ENCODE measurements at places on chromosomes 5 and 9. TPM values are rescaled to one million over a fixed set of nuclear protein-coding genes. Genes with fewer than 3 reads are reported as not detected.

Gene PTRH1
- 12.5 TPM for total RNA-seq

GRCh38 chr5:137095597-137095996, 403.5 kb downstream of the SPOCK1 start:
- no peak for DNase-seq

DNA sequence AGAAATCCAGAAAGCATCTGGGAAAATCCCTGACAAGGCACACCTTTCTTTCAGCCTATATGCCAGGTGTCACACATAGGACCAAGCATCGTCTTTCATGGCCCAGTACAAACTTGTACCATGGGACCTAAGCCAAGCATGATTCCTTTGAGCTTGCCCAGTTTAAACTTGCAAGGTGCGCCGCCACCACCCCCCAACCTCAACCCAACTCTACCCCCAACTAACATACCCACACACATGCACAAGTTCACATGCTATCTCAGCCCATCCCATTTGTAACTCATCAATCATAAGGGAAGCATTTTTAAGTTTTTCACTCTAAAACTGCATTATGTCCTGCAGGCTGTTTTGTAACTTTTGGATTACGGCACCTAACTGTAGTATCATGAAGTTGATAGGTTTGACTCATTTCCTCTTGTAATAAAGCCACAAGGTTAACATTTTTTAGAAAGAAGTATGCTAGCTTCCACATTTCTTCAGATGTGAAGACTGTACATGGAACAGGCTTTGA, 145.9 kb upstream of the FST start:
- DNase-seq, result no peak

GRCh38 chr5:123209502-123210027, 120.5 kb downstream of the PRDM6 start:
- no peak for DNase-seq

GRCh38 chr5:84715091-84715490, 330.4 kb upstream of the EDIL3 start:
- DNase-seq, result no peak

GRCh38 chr5:122463221-122463620, 151.2 kb downstream of the SNCAIP start:
- DNase-seq, result no peak

DNA sequence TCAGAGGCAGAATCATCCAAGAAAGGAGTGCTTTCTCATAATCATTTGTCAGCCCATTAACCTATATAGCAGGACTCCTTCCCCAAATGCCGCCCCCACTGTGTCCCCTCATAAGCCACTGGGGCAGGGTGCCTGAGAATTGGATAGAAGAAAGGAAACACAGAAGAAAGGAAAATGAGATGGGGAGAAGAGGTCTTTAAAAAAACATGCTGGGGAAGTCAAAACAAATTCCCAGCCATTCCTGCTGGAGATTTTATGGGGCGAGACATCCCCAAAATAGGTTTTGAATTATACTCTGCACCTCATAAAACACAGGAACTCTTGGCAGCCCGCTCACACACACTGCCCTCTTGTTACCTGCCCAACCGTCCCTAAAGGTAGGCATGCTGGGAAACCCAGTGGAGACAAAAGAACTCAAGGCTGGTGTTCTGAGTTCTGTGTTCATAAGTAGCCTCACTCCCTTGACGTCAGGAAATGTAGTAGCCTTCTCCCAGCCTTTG, 19.7 kb downstream of the ASTN2 start:
- no peak for DNase-seq

DNA sequence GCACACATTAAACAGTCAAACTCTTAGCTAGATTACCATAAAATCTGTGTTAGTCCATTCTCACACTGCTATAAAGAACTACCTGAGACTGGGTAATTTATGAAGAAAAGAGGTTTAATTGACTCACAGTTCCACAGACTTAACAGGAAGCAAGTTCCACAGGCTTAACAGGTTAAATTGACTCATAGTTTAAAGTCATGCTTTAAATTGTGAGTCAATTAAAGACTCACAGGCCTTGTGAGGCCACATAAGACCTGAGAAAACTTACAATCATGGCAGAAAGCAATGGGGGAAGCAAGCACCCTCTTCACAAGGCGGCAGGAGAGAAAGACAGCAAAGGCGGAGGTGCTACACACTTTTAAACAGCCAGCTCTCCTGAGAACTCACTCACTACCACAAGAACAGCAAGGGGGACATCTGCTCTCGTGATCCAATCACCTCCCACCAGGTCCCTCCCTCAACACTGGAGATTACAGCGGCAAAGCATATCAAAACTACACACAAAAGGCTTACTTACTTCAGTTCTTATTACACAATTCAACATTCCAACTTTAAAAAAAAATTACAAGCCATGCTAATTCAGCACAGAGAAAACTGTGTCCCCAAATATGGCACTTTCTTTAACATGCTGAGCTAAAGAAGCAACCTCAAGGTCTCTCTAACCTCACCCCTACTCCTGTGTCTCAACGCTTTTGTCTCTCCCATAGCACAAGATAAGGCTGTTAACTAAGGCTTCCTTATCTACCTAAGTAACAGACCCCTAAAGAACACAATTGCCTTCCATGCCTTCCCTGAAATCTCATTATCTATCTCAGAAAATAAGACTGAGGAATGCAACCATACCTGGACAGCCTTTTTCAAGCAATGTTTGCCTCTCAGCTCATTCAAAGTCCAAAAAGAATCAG, 805.1 kb downstream of the NR2F1-AS1 start:
- DNase-seq, result no peak

DNA sequence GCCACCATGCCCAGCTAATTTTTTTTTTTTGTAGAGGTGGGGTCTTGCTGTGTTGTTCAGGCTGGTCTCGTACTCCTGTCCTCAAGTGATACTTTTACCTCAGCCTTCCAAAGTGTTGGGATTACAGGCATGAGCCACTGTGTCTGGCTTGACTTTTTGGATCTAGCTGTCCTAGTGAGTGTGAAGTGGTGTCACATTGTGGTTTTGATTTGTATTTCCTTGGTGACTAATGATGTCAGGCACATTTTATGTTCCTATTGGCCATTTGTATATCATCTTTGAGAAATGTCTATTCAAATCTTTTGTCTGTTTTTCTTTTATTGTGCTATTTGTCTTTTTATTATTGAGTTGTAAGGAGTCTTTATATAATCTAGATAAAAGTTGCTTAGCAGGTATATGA, 53.5 kb upstream of the MCCC2 start:
- DNase-seq, result no peak

Gene SOWAHA
- total RNA-seq, result 6.8 TPM

- DNase-seq, result no peak
Observed at GRCh38 chr5:3827624-3828023, 232.0 kb downstream of the IRX1 start.

DNA sequence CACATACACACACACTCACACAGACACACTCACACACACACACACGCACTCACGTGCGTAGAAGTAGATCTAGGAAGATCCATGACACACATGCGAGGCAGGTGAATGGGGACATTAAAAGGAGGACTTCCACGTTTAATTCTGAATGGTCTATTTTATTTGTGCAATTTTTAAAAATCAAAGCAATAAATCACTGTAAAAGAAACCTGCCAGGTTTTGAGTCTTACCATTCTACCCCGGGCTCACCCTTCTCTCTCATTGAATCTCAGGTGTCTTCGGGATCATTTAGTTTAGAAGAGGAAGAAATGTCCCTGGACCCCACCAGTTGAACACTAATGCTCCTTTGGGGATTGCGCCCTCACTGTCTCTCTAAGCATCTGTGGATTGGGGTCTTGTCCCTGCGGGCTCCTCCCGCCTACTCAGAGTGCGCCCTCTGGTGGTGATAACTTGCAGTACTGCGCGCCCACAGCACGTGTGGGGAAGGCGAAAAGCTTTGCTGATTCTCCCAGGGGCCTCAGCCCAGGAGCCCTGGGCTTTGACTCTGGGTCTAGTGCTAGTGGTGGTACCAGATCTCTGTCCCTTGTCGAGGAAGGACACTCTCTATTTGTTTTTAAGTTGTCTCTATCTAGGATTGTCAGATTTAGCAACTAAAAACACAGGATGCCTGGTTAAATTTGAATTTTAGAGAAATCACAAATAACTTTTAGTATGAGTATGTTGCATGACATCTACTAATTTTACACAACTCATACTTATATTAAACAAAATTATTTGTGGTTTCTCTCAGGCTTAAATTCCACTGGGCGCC, 34.8 kb downstream of the BOD1 start:
- no peak for DNase-seq

Gene TMEM232
- total RNA-seq, result 5.7 TPM

GRCh38 chr5:138275379-138275782, 960 bp upstream of the GFRA3 start:
- no peak for DNase-seq

GRCh38 chr9:119559056-119559455, 189.8 kb upstream of the BRINP1 start:
- DNase-seq, result no peak

Gene CMYA5
- 33.4 TPM for total RNA-seq

DNA sequence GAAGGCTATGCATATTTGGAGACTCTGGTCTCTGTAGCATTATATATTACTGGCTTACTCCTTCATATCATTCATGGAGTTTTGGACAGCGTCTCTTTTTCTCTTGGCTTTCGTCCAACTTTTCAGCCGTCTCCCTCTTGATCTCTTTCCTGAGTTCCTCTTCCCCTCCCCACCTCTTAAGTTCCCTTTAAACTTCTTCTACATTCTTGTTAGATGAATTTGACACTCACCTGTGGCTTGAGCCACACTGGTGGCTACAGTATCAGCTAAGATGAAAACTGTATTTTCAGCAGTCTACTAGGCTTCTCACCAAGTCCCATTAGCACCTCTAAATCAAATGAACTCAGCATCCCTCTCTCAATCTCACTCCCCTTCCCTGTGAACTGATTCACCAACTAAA, 128.1 kb downstream of the STARD4 start:
- no peak for DNase-seq

GRCh38 chr5:123937230-123937629, 425.3 kb downstream of the CSNK1G3 start:
- no peak for DNase-seq

Gene FBP1
- total RNA-seq, result 231 TPM

DNA sequence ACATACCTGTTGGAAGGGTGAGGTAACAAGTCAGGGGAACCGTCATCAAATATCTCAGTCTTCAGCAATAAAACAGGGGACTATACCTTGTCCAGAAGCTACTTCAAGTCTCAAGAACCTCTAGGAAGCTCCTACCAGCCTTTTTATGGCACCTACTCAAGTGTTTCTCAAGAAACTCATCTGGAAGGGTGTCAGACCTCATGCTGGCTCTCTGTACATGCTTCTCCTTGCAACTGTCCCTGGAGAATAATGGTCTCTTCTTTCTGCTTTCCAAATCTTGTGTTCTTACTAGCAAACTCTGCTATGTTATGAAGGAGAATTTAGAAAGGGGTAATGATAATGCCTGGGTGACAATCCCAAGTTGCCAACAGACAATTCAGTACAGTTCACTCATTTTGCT, 8.3 kb upstream of the PTAR1 start:
- no peak for DNase-seq

Gene SHROOM1
- total RNA-seq, result 263 TPM

Gene ARSI
- total RNA-seq, result 0.65 TPM

DNA sequence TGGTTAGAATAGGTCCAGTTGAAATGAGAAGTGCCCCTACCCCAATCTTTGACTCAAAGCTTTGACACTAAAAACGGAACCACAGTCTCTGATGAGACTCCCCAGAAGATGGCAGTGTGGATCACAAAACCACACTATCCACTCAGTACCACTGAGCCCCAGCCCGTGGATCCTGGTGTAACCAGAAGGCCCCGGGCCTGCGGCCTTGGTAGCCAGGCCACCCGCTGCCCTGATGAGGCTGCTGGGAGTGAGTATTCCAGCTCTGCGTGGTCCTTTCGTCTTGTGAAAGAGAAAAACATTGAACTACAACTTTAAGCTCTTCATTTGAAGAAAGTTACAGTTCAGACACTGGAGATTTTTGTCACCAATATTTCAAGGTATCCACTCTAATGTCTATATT, 42.2 kb upstream of the FBP1 start:
- peak; percentile 77 for DNase-seq

Gene CD274
- 5.4 TPM for total RNA-seq

- DNase-seq, result no peak
Observed at GRCh38 chr5:66558560-66558959, 37.6 kb upstream of the MAST4 start.

Gene ZNF366
- total RNA-seq, result 6.0 TPM

Data from ureter (tissue), 1 donor.